ENCODE measurements at places on chromosomes 6 and 20. TPM values are rescaled to one million over a fixed set of nuclear protein-coding genes. Genes with fewer than 3 reads are reported as not detected.

DNA sequence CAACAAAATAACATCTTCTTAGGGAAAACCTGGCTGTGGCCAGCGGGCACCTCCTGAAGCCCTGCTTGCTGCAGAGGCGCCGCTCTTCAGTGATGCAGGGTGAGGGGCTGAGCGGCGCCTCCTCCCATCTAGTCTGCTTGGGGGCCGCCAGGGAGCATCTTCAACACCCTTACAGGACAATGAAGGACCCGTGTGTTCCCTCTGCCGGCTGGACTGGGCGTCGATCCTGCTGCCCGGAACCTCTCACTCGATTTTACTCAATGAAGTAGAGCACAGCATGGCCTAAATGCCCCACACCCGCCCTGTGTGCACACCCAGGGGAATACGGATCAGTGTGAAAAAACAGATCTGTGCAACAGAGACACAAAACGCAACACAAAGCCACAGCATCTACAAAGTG lies 28.5 kb upstream of the MPC1 start:
- no peak overlapping the region for H3K27ac ChIP-seq
- no peaks in the 10 kb centered on the region for H3K27me3 ChIP-seq
- DNase-seq: no peak
- H3K4me1 ChIP-seq: no peaks in the 10 kb centered on the region
- no peak overlapping the region for H3K4me3 ChIP-seq

DNA sequence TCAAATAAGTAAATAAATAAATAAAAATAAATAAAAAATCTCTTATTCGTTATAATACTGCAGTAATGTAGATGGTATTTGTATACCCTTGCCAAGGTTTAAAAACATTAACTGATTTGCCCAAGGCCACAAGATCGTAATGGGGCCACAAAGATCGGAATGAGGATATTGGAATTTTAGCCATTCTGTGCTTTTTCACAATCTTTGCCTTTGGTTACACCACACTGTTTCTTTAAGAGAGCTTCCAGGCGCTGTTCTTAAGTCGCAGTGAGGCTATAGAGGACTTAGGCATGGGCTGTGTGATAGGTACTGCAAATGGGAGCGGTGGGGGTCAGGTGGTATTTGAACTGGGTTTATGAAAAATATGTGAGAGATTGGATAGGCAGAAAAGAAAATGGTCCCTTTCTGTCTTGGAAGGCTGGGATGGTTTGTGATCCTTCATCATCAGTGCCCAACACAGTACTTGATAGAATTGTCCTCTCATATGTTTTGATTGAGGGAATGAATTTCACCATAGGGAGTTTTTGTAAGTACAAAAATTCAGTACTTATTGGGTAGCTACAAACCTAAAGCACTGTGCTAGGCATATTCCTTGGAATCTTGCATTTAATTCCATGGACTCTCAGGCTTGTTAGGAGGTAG lies 1.4 kb downstream of the NUS1 start:
- no peaks in the 10 kb centered on the region for H3K27me3 ChIP-seq
- no peak for DNase-seq
- no peaks in the 10 kb centered on the region for H3K36me3 ChIP-seq
- peaks cover 47% of the 10 kb centered on the region for H3K4me1 ChIP-seq
- H3K4me3 ChIP-seq: peak overlapping the region; percentile 74

- H3K27me3 ChIP-seq: no peaks in the 10 kb centered on the region
- no peak overlapping the region for H3K27ac ChIP-seq
- H3K4me3 ChIP-seq: no peak overlapping the region
- DNase-seq: no peak
Observed at GRCh38 chr6:105896052-105896820, 189.9 kb upstream of the PRDM1 start.

FOXQ1 gene
- total RNA-seq: not detected

- H3K27ac ChIP-seq: no peak overlapping the region
- H3K36me3 ChIP-seq: no peaks in the 10 kb centered on the region
- H3K27me3 ChIP-seq: no peaks in the 10 kb centered on the region
- no peak overlapping the region for H3K4me3 ChIP-seq
- H3K4me1 ChIP-seq: no peaks in the 10 kb centered on the region
Observed at GRCh38 chr6:152220786-152221185, 413.3 kb downstream of the ESR1 start.

DNA sequence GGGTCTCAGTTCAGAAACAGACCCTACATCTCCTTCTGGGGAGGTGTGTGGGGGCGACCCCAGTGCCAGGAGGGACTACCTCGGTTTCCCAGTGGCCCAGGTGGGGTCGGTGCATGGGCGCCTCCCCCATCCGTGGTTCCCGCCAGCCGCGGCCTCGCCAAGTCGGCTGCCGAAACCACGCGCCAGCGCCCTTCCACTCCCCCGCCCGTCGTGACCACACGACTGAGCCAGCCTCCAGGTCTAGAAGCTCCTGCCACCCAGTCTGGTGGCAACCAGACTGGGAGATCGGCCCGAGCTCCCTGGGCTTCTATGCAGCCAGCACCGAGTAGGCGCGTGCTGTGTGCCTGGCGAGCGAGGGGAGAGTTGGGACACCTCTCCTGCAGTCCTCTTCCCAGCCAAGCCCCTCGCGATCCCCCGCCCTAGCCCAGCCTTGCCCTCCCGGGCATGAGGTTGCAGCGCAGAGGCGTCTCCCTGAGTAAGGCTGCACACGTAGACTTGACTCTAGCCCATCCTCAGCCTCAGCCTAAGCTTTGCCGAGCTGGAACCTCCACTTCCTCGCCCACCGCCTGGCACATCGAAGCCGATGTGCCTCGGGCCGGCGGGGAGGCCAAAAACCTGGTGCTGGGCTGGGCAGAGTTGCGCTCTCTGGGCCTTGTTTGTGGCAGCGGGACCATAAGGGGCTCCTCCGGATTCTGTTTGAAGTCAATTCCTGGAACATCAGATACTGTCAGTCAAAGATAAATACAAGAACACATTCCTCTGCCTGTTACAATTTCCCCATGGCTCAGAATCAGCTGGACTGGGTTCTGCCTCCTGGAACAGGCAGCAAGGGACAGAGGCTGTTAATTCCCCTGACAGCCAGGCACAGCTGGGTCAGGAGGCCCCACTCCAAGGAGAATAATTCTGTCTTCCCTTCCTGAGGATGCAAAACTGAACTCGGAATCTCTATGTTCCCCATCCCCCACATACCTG lies 1.5 kb upstream of the CPNE5 start:
- no peaks in the 10 kb centered on the region for H3K36me3 ChIP-seq
- no peak for DNase-seq
- H3K27me3 ChIP-seq: no peaks in the 10 kb centered on the region
- H3K4me3 ChIP-seq: peak overlapping the region; percentile 62
- no peak overlapping the region for H3K27ac ChIP-seq
- H3K4me1 ChIP-seq: peaks cover 18% of the 10 kb centered on the region

TMEM244 gene
- total RNA-seq: not detected

SLC22A1 gene
- 0.61 TPM for total RNA-seq

DNA sequence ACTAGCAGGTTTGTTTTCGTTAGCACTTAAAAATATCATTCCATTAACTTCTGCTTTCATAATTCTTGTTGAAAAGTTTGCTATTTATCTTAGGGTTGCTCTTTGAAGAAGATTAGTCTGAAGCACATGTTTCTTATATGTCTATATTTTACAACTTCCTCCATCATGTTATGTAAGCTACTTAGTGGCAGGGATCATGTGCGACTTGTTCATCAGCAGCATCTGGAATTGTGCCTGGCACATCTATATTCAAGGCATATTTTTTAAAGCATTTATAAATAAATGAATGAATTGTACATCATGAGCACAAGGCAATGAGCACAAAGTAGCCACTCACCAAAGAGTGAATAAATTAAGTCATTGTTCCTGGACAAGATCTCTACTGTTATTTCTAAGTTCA lies 187.2 kb upstream of the COL21A1 start:
- no peak overlapping the region for H3K27ac ChIP-seq
- no peaks in the 10 kb centered on the region for H3K36me3 ChIP-seq
- no peaks in the 10 kb centered on the region for H3K27me3 ChIP-seq

DNA sequence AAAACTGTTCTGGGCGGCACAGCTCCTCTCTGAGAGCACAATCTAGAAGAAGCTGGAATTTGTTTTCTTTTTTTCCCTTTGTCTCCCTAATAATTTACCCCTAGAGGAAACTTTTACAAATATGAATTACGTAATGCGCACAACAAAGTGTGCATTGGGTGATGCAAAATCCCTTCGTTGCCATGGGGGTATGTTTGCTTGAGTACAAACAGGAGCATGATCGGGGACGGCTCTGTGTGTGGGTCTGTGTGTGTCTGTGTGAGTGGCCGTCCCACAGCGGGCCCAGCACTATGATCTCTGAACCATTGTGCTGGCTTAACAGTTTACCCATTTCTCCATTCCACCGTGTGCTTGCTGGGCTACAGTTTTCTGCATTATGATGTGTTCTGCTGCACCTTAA lies 278.2 kb downstream of the CDC5L start:
- peak; percentile 20 for DNase-seq
- H3K27me3 ChIP-seq: no peaks in the 10 kb centered on the region
- H3K27ac ChIP-seq: no peak overlapping the region

DNA sequence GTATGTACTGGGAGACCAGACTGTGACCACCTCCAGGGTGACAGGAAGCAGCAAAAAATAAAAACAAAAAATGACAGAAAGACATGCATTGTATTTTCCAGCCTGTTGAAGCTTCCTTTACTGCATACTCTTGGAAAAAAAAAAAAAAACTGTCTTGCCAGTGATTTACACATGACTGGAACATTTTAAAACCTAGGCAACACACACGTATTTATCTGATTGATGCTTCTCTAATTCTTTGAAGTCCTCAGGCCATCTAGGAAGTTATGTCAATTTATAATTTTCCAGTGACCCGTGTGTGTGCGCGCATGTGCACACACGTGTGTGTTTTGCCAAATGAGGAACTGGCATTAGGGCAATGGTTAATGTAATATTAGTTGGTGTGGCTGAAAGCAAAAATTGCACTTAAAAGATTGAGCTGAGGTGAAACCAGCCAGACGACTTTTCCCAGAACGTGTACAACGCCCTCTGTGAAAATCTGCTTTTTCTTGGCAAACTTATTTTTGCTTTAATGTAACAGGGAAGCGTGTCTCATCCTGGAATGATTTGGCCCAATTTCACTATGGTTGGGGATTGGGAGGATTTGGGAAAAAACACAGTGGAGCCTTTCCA lies 315.2 kb downstream of the TFAP2A start:
- H3K4me3 ChIP-seq: no peak overlapping the region
- no peaks in the 10 kb centered on the region for H3K4me1 ChIP-seq
- H3K27ac ChIP-seq: no peak overlapping the region
- no peak for DNase-seq

DNA sequence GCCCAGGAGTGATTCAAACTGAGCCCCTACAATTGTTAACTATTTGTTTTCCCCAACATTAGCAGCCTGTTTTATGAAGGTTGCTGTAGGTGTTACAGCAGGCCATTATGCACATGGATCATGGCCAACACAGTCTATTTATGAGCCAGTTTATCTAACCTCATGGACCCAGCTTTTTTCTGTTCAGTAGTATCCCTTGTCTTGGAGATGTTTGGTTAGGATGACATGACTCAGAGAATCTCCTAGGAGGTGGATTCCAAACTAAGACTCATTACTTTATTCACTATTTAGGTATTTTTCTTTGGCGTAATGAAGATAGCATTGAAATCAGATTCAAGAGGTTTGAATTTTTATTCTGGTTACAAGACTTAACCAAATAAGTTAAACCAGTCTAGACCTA lies 62.8 kb upstream of the TFB1M start:
- no peak overlapping the region for H3K4me3 ChIP-seq
- H3K27ac ChIP-seq: no peak overlapping the region
- H3K27me3 ChIP-seq: no peaks in the 10 kb centered on the region
- no peaks in the 10 kb centered on the region for H3K4me1 ChIP-seq

- H3K27ac ChIP-seq: no peak overlapping the region
- no peaks in the 10 kb centered on the region for H3K4me1 ChIP-seq
- no peak for DNase-seq
- no peaks in the 10 kb centered on the region for H3K27me3 ChIP-seq
- H3K4me3 ChIP-seq: no peak overlapping the region
Observed at GRCh38 chr20:24842918-24843715, 106.0 kb upstream of the CST7 start.

SLC17A1 gene
- total RNA-seq: not detected

PMEPA1 gene
- total RNA-seq: 8.0 TPM

GRCh38 chr6:166672624-166673206 lies 45.7 kb upstream of the RPS6KA2 start:
- H3K27ac ChIP-seq: no peak overlapping the region
- no peaks in the 10 kb centered on the region for H3K27me3 ChIP-seq
- H3K4me1 ChIP-seq: peaks cover 6% of the 10 kb centered on the region
- no peak overlapping the region for H3K4me3 ChIP-seq

DNA sequence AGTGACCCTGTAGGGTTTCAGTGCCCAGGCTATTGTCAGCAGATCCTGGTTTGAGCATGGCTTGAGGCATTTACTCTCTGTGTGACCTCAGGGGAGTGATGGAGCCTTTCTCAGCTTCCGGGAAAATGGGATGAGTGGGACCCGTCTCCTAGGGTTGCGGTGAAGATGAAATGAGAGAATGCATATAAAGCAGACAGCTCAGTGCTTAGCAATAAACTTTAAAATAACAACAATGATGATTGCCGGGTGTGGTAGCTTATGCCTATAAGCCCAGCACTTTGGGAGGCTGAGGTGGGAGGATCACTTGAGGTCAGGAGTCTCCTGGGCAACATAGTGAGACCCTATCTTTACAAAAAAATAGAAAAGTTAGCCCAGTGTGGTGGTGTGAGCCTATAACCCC lies 106.0 kb upstream of the MTHFD1L start:
- H3K36me3 ChIP-seq: no peaks in the 10 kb centered on the region
- no peak overlapping the region for H3K27ac ChIP-seq
- no peaks in the 10 kb centered on the region for H3K27me3 ChIP-seq
- no peak for DNase-seq
- H3K4me3 ChIP-seq: no peak overlapping the region

DSE gene
- total RNA-seq: 14.5 TPM

CNBD2 gene
- 9.8 TPM for total RNA-seq

TP53TG5 gene
- not detected for total RNA-seq

DNA sequence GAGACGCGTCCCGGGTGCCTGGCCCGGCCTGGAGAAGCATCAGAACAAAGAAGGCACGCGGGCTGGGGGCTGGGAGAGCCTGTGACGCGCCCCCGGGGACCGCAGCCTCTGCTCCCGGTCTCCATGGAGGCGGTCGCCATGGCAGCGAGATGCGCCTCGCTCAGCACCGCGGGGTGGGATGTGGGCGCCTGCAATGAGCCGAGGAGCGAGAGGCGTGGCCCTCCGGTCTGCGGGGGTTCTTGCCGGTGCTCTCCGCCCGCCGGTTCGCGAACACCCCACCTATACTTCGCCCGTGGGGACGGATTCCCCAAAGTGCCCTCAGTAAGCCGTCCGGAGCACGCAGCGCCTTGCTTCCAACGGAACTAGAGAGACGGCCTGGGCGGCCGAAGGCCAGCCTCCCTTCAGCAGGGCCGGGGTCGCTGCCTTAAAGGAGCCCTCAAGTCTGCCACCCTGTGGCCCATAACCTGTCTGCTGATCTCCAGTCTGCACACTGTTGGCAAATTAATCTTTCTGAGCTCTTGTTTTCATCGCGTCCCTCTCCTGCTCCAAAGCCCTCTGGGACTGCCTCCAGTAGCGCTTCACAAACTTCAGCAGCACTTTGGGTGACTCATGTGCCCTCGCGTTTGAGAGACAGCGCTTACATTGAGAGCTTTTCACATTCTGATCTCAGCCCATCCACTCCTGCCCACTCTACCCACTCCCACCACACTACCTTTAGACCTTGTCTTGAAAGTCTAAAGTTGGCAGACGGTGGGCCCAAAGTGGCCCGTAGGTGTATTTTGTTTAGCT lies 983 bp upstream of the ADISSP start:
- H3K4me1 ChIP-seq: peaks cover 15% of the 10 kb centered on the region
- no peaks in the 10 kb centered on the region for H3K36me3 ChIP-seq
- peak overlapping the region; percentile 94 for H3K27ac ChIP-seq
- no peaks in the 10 kb centered on the region for H3K27me3 ChIP-seq

- H3K27me3 ChIP-seq: no peaks in the 10 kb centered on the region
- no peaks in the 10 kb centered on the region for H3K4me1 ChIP-seq
- H3K4me3 ChIP-seq: no peak overlapping the region
- no peak for DNase-seq
Observed at GRCh38 chr20:32871627-32872160, 13.0 kb downstream of the EFCAB8 start.

SS18L1 gene
- 17.3 TPM for total RNA-seq

LY6G5C gene
- 1.7 TPM for total RNA-seq

Measured in adrenal gland (tissue), 19 donors.